ENCODE measurements at places on chromosomes 3 and 15.

- no peak for DNase-seq
Measured at GRCh38 chr15:33910741-33911140, 57.6 kb upstream of the CHRM5 start.

- no peak for DNase-seq
Measured at GRCh38 chr3:78857494-78858111, 910.2 kb downstream of the ROBO1 start.

GRCh38 chr3:179671747-179672242 is 19.0 kb downstream of the USP13 start:
- no peak for DNase-seq

DNA sequence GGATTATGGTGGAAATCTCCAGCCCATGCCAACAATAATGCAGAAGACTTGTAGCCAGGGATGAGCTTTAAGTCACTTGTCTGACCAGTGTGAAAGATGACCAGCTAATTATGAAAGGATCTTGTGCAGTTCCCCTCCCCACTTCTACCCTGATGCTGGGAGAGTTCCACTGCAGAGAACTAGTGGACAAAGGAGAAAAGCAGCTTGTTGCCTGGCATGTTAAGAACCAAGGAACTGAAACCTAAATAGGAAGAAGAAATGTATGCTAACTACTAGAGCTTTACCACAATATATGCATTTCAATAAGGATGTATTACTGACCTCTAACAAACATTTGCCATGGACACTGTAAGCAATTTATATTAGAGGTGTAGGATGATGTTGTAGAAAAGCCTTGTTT is 52.2 kb upstream of the CSTA start:
- DNase-seq: no peak

DNA sequence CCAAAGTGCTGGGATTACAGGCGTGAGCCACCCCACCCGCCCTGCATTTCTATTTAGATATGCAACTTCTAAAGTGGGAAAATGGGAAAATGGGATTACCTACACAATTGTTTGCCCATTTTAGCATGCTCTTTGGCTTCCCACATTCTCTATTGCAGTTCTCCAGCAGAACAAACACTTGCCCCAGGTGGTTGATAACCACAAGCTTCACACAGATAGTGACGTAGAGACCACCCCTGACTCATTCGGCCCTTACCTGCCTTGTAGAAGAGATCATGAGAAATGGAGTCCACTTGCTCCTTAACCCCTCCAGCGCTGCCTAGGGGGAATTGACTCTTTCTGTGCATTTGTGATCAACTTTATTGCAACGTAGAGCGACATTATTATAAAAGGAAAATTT is 83.2 kb upstream of the RAP2B start:
- no peak for DNase-seq

GRCh38 chr3:66211779-66212178 is 9.0 kb upstream of the SLC25A26 start:
- DNase-seq: no peak

GRCh38 chr3:195259154-195259474 is 11.8 kb downstream of the XXYLT1 start:
- no peak for DNase-seq

DNA sequence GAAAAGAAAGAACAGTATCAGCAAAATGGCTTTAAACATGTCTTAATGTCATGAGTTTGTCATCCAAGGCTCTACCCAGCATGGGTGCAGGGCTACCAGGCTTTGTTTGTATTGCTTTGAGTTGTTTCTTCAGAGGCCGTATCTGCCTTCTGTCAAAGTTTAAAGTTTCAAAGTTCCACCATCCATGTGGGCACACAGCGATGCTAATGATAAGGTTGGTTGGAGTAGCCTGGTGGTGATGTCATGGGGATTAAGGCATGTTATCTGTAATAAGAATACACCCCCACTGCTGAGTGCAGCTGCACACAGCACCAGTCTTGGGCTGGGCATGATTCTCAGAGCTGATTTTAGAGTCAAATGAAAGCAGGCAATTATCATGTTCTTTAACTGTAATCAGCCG is 72.0 kb upstream of the LRTM1 start:
- no peak for DNase-seq

DNA sequence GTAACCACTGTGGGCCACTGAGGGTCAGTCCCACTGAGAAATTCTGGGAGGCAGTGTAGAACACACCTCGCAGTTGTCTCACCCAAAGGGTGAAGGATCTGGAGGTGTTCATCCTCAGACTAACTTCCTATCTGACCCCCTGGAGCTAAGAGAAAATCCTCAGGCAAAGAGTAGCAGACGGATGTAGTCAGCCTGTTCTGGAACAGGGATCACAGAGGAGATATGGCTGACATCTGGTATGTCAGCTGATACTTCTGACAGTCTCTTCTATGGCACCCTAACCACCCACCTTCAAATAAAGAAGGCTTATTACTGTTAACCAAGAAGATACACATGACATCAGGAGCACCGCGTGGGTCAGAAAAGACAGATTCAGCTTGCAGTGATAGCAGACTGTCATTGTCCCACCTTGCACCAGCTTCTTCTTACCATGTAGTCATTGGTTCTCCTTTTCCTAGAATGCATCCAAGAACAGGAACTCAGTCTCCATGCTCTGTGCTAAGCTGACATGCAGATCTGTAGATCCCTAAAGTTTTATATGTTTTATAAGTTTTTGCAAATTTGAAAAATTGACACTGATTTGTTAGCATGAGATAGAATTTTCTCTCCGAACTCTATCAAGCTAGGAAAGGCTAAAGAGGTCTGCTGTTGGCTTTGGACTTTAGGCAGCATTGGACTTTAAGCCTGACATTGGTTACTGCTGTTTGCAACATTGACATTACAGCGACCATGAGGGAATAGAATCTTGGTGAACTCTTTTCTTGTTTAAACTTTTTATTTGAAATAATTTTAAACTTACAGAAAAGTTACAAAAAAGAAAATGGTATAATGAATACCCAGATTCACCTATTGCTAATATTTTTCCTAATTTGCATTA is 60.4 kb downstream of the KBTBD12 start:
- no peak for DNase-seq

DNA sequence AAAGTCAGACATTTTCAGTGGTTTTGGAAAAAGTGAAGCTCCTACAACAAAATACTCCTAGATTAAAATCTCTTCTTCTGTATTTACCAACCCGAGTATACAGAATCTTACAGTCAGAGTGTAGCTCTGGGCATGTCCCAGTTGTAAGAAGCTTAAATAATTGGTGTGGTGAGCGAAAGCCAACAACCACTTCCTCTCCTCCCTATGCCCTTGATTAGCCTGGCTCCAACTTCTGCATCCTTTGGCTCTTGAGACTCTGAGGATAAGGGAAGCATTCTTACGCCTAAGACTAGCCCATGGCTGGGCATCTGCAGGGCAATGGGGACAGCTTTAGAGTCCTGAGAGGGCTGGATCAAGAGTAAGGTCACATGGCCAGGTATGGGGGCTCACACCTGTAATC is 25.5 kb downstream of the RFT1 start:
- DNase-seq: no peak

DNA sequence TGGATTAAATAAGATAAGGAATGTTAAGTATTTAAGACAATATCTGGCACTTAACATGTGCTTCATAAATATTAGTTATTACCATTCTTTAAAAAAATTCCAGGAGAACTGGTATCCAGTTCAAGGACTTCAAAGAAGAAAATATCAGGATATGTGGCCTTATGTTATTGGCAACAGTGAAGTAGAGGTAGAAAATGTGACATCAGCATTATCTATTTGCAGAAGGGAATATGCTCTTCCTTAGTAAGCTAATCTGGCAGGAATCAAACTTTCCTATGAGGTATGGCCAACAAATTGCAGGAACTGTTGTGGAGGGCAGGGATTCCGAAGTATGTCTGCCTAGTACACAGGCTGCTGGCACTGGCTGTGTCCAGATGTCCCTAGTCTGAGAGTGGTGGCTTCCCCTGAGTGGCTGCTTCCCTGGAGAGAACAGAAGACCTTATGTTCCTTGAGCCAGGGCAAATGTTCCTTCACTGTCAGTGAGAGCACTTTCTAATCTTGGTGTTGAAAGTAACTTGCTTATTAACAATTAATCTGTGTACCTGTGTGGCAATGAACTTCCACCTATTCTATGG is 351.7 kb upstream of the THRB start:
- no peak for DNase-seq

DNA sequence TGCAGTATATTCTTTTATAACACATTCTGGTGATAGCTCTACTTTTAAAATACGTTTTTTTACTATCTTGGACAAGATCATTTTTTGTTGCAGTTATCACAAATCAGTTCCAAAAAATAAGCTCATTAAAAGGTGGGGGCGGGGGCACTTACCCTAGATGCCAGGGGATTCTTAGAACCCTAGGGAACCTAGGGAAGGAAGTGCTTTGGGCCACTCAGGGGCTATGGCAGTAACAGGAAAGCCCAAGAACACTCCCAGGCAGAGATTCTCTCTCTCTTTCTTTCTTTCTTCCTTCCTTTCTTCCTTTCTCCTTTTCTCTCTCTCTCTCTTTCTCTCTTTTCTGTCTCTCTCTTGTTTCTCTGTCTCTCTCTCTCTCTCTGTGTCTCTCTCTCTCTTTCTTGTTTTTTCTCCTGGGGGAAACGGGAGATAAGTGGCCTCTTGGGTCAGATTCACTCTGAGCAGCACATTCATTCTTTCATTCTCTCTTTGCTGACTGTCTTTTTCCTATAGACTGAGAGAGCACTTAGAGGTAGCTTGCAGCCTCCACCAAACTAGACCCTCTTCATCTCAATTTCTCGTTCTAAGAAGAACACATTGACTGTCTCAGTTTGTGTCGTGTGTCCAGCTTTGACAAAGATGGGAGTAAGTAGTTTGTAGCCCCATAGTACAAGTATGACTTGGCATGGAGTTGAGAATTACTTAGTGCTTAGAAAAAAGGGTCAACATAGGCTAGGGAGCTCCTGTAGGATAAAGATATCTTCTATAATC is 16.6 kb downstream of the SCAANT1 start:
- no peak for DNase-seq

DNA sequence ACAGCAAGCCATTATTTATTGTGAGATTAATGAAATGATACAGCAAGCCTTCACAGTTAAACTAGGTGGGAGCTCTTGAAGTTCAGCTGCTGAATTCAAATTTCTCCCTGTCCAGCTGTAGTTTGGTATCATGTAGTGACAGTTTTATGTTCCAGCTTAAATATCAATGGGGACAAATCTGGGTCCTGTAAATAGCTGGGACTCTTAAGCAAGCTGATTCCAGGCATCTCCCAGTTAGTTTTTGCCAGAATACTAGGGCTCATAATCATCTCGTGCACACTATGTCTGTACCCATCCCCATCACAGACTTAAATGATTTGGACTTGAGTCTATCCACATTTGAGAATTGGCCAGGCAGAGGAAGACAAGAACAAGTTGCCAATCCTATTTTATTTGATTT is 27.9 kb upstream of the NIT2 start:
- no peak for DNase-seq

GRCh38 chr3:10816019-10816862 is at the start of gene SLC6A11:
Gene SLC6A11 (plus strand): TSS chr3:10816228. CDS start chr3:10816266, 38 bp downstream.
- DNase-seq: no peak

GRCh38 chr15:60077581-60078359 is 73.7 kb downstream of the FOXB1 start:
- DNase-seq: no peak

DNA sequence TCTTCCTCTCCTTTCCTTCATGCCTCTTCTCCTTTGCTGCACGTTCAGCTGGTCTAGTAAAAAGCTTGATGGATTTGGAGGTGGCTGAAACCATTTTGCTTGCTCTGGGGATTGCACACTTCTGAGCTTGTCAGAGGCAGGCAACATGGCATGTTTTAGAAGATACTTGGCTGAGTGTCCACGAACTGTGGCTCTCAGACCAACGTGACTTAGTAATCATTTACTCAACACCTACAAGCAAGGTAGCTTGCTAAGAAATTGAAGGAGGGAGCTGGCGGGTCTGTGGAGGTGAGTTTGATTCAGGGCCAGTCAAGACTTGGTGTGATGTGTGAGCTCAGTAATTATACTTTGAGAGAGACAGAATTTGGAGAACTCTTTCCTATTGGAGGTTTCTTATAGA is 196.0 kb downstream of the LPP start:
- no peak for DNase-seq

DNA sequence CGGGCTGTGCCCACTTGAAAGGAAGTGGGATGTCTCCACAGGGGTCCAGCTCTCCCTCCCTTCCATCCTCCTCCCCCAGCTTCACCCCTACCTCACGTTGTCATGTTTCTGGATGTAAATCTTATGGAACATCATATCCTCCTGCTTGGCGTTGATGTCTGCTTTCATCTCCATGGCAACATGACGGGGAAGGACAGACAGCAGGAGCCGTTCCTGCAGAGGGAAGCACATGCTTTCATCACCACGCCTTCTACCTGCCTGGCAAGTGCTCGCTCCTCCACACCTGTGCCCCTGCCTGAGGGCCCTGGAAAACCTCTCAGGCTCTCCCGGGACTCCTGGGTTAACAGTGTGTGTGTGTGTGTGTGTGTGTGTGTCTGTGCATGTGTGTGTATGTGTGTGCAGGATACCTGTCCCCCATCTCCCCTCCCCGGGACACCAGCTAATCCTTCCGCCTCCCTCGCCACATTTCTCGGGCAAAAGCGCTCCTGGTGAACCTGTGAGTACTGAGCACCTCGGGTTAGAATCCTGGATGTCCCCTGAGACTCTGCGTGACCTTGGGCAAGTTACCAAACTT is 101.1 kb downstream of the ADCY5 start:
- DNase-seq: no peak

DNA sequence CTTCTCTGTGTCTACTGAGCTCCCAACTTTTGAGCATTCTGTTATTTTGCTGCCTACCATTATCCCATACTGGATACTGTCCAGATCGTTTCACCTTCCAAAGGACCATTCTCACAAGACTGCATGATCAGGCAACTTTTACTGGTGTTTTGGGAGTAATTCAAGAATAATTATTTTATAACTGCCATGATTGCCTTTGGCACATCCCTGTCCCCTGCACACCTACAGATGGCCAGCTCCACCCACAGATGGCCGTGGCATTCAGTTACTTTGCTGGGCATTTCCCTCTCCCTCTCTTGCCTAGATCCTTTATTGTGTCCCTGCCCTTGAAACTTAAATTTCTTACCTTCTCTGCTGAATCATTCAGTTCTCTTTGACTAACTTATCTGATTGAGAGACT is 263.9 kb downstream of the DIPK2A start:
- DNase-seq: no peak

GRCh38 chr3:79506751-79507150 is 261.0 kb downstream of the ROBO1 start:
- no peak for DNase-seq
